ENCODE measurements at places on chromosomes 5 and 9.

DNA sequence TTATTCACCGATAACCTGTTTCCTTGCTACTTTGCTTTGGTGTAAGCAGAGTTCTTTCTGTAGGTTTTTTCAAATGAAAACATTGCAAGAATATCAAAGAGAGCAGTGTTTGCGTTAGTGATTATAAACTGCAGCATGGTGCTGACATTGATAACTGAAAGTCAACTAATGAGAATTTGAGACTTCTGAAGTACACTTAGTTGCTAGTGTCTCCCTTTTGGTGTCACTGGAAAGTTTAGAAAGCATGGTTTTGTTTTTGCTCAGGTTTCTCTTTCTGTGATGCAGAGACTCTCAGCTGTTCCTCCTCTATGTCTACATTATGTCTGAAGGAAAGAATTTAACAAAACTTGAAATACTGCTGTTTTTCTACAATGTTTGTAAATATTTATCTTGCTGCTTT is 80.2 kb upstream of the ZNF169 start:
- ATAC-seq = peak; percentile 65

GRCh38 chr9:127418037-127418471 is 6.1 kb upstream of the ZNF79 start:
- ATAC-seq = peak; percentile 48

GRCh38 chr9:14924230-14925219 is 14.3 kb upstream of the FREM1 start:
- no peak for ATAC-seq

GRCh38 chr5:150406103-150406722 is 6.5 kb downstream of the CD74 start:
- ATAC-seq = no peak

DNA sequence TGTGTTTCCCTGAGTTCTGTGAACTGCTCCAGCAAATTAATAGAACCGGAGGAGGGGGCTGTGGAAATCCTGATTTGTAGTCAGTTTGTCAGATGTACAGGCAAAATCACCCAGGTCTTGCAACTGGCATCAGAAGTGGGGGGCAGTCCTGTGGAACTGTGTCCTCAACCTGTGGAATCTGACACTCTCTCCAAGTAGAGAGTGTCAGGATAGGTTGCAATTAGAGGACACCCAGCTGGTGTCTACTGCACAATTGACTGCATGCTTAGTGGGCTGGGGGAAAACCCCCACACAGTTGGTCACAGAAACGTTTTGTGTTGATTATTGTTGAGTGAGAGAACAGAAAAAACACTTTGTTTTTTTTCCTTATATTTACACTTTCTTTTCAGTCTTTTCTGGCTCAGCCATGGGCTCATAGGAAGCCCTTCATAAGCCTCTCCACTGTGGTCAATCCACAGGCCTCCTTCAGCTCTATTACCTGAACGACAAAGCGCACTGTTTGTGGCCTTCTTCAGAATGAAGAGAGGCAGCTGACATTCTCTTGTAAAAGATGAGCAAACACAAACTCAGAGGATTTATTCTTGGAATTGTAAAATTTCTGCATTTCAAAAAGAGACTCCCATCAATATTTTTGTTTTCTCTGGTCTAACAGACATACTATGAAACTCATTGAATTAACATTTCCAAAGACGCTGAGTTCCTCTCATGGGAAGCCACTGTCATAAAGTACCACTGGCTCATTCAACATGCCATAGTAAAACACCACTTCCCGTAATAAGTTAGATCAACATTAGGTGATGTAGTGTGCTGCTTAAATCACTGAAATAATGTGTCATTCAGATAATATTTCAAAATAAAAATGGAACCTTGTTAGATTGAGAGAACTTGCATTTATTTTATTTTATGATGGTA is 348.9 kb upstream of the RFX3 start:
- ATAC-seq = no peak

DNA sequence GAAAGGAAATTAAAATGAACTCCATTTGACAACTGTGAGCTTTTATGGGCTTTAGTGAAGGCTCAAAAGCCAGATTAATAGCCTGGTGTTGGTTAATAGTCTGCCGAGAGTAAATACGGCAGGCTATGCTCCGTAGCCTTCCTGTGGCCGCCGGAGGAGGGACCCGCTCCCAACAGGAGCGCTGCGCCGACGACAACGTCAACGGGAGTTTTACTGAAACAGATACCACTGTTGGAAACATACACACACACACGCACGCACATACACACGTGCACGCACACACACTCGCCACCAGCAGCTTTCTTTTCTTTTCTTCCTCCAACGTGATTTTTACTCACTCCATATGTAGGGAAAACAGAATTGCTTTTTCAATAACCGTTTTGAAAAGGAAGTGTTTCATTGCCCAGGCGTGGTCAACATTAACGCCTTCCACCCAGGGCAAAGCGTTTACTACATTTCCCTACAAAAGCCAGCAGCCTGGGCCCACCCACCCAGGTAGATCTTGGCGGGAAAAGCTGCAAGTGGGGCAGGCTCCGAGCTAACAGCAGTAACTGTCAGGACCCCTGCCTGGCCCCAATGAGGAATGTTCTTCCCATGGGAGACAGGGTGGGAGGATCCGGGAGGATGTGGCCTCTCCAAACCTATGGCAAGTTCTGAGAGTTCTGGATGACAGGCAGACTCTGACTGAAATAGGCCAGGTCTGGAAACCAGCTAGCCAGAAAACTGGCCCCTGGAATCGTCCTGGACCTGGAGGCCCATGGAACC is 72.3 kb downstream of the PAX5 start:
- no peak for ATAC-seq

DNA sequence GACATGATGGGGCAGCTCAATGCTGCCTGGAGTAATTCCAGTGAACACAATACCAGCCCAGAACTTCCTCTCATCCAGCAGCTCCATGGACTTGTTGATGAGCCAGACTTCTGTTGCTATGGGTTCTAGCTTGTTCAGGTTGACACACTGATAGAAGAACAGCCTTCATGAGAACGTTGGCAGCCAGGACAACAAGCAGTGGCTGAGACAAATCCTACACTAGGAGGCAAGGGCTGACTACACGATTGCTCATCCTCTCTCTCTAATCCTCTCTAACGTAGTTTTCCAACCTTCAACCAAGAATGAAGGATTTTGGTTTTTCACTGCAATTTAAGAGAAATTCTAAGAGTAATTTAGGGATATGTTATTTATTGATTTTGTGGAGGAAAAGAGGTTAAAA is 67.8 kb downstream of the NIPSNAP3B start:
- no peak for ATAC-seq

GRCh38 chr5:141430332-141431113 is at the start of gene PCDHGA12:
Gene PCDHGA12, plus strand, starts transcription at chr5:141430507. Its CDS starts 253 bp downstream, at chr5:141430760.
- ATAC-seq = no peak

GRCh38 chr9:114186605-114187289 is 31.4 kb downstream of the COL27A1 start:
- no peak for ATAC-seq

DNA sequence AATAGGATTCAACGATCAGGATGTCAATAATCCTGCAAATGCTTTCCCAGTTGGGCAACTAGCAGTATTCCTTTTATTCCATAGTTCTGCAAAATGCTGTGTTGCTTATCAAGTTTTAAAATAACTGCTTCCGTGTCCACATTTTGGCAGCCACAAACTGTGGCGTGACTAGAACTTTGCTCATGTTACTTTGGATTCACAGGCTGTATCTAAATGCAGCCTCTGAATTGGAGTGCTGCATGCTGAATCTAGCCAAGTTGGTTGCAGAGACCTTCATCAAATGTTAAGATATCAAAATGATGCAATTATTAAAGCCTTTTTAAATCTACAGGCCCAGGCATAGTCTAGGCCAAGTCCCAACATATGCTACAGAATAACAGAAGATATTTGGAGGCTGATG is 249.2 kb downstream of the NR2F1-AS1 start:
- no peak for ATAC-seq

DNA sequence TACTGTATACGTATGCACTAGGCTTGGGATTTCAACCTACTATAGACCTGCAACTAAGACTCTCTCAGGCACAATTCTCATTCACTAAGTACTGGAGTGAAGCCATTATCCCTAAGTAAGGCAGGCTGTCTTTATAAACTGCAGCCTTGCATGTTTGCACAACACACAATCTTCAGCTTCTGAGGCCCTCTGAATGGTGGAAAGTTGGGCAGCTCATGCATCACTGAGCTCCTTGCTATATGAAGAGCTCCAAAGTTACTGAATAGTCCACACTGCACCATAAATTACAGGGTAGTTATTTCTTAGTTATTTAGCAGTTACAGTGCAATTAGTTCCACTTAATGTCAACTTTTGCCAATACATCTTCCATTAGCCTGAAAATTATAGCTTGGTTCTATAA is 384.6 kb downstream of the BRINP1 start:
- ATAC-seq = no peak

- no peak for ATAC-seq
Observed at GRCh38 chr5:122586351-122586750, 188.5 kb upstream of the SNX2 start.

- ATAC-seq = peak; percentile 99
Observed at GRCh38 chr5:87300744-87301143, 33.1 kb downstream of the RASA1 start.

- peak; percentile 88 for ATAC-seq
Observed at GRCh38 chr9:92947268-92948037, at the start of gene FGD3. Gene FGD3, plus strand, starts transcription at chr9:92947523. Its CDS starts 28,734 bp downstream, at chr9:92976257.

GRCh38 chr5:133494923-133495246 is 117.5 kb downstream of the FSTL4 start:
- no peak for ATAC-seq

- no peak for ATAC-seq
Observed at GRCh38 chr9:75500479-75500878, 390.0 kb upstream of the PCSK5 start.

GRCh38 chr5:4532705-4533080 is 607.4 kb upstream of the ADAMTS16 start:
- no peak for ATAC-seq

- no peak for ATAC-seq
Observed at GRCh38 chr5:14267991-14268708, 125.0 kb downstream of the TRIO start.

DNA sequence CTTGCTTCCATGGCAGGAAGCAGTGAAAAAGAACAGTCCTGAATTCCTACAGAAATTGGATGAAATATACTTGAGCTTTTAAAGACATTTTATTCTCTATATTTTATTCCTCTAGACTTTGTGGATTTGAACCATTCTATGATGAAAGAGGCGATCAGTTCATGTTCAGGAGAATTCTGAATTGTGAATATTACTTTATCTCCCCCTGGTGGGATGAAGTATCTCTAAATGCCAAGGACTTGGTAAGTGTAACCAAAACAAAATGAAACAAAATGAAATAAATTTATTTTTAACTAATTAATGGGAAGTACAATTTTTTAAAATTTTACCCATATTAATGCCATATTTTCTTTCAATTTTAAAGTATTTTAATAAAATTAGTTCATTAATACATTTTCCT is 34.1 kb downstream of the STARD4 start:
- ATAC-seq = no peak

- no peak for ATAC-seq
Observed at GRCh38 chr9:90009447-90009846, 404.6 kb downstream of the GADD45G start.

DNA sequence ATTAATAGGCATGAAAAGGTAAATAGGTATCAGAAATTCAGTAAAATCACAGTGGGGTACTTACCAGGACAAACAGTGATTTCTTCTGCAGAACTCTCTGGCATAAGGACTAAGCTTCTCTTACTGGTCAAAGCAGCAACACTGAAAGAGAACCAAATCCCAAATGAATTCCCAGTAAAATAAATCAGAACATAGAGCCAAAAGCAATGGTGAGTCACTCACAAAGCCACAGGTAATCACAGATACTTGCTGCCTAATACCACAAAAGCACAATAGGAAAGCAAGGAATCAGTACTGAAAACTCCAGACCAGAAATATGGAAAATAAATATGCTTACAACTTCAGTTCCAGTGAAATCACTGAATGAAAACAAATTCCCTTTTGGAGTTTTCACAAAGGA is 50.7 kb downstream of the UIMC1 start:
- ATAC-seq = no peak

- no peak for ATAC-seq
Observed at GRCh38 chr9:34375901-34376595, 650 bp downstream of the MYORG start.

GRCh38 chr9:35277171-35277520 is 115.3 kb downstream of the UNC13B start:
- ATAC-seq = no peak

- no peak for ATAC-seq
Observed at GRCh38 chr5:130166839-130167490, 262.7 kb downstream of the CHSY3 start.

DNA sequence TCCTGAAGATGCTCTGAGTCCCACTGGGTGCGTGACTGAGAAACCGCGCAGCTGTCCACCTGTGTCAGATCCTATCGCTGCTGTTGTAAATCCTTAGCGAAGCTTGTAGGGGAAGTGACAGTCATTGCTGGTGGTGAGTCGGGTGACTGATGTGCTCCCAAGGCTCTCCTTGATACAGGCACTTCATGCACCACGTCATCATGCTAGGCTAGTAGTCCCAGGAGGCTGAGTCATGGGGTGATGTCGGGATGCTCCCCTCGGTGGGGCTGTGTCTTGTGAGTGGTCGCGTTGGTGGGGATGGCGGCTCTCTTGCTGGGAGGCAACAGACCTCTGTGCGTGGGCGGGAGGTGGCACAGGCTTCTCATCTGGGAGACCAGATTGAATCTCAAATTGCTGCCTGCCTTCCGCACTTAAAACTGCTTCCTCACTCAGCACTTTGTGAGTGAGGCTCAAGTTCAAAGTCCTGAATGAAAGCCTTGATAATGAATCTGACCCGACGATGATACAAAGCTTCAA is 84.7 kb downstream of the CSNK1A1 start:
- ATAC-seq = no peak

- no peak for ATAC-seq
Observed at GRCh38 chr9:104686081-104686480, 8.2 kb upstream of the OR13D1 start.

DNA sequence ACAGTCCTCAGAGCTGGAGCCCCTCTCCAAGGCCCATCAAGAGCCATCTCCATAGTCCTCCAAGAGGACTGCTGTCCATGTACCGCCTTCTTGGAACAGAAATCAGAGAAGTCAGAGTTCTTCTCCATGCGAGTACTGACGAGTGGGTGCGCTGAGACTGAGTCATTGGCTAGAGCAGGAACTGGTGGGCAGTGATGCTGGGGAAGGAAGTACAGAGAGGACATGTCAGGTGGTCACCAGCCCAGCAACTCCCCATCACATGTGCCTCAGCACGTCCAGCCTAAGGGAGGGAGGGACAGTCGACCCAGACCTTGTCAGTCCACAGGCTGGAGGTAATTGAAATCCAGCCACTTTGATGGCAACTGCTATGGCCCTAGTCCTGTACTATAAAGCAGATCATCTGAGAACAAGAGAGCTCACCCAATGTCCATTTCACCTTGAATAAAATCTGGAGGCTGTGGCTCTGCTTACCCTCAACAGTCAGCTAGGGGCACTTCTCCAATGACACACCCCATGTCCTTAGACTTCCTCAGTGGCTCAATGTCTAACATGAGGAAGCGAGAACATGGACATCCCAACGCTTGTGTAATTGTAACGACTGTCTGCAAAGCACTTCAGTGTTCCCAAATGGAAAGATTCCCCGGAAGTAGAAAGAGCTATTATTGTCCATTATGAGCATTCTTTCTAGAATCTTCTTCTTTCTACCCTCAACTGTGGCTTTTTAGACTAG is 15.0 kb upstream of the FBP1 start:
- no peak for ATAC-seq

Measured in activated CD4-positive, CD25-positive, alpha-beta regulatory T cell treated with anti-CD3 and anti-CD28 coated beads, Interleukin-2, amount 50 U/mL, for 24 hours (primary cell).